ENCODE measurements at places on chromosomes 4 and X. TPM values are rescaled to one million over a fixed set of nuclear protein-coding genes. Genes with fewer than 3 reads are reported as not detected.

ADH1C gene
- total RNA-seq, result not detected

GRCh38 chr4:73345399-73345975, 58.6 kb upstream of the ALB start:
- H3K27me3 ChIP-seq, result no peaks in the 10 kb centered on the region
- no peaks in the 10 kb centered on the region for H3K36me3 ChIP-seq
- no peak overlapping the region for H3K4me3 ChIP-seq
- H3K27ac ChIP-seq, result no peak overlapping the region
- no peak for DNase-seq

- no peaks in the 10 kb centered on the region for H3K36me3 ChIP-seq
- DNase-seq, result no peak
- peaks cover 11% of the 10 kb centered on the region for H3K4me1 ChIP-seq
- H3K27me3 ChIP-seq, result no peaks in the 10 kb centered on the region
- no peak overlapping the region for H3K4me3 ChIP-seq
- H3K27ac ChIP-seq, result no peak overlapping the region
These were observed 21.7 kb downstream of the LRP2BP start for GRCh38 chr4:185374027-185374426.

DNA sequence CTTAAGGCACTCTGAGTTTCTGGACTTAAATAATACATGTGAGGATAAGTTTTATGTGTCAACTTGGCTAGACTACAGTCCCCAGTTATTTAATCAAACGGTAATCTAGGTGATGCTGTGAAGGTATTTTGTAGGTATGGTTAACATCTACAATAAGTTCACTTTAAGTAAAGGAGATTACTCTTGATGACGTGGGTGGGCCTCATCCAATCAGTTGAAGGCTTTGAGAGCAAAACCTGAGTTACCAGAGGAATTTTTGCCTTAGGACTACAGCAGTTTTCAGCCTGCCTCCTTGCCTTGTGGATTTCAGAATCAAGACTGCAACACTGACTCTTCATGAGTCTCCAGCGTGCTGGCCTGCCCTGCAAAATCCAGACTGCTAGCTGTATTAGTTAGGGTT, 59.8 kb upstream of the HS6ST2 start:
- no peaks in the 10 kb centered on the region for H3K36me3 ChIP-seq
- no peaks in the 10 kb centered on the region for H3K27me3 ChIP-seq
- no peak overlapping the region for H3K27ac ChIP-seq

DNA sequence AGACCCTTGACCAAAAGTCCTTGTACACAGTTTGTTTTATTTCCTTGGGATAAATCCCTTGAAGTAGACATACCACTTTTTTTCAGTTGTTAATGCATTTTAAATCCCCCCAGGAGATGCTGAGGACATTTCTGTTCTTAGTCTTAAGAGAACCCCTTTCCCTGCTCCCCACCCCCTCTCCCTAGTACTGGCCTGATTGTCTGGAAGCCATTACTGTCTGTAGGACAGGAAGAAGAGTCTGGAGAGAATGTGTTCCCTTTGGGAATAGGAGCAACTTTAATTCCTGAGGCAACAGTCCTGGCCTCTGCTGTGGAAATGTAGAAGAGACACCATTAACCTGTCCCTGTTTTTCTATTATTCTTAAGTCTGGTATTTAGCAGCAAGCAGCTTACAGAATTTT, 52.3 kb upstream of the TMEM131L start:
- no peak overlapping the region for H3K27ac ChIP-seq
- no peak for DNase-seq
- peaks cover 15% of the 10 kb centered on the region for H3K4me1 ChIP-seq
- H3K27me3 ChIP-seq, result no peaks in the 10 kb centered on the region
